CD8-positive, alpha-beta memory T cell (primary cell): ENCODE measurements at places on chromosomes 5 and 9.

GRCh38 chr5:121797681-121798518 lies 53.8 kb upstream of the FTMT start:
- no peak for DNase-seq

- DNase-seq: no peak
Observed at GRCh38 chr5:1264211-1264610, 30.7 kb downstream of the TERT start.

DNA sequence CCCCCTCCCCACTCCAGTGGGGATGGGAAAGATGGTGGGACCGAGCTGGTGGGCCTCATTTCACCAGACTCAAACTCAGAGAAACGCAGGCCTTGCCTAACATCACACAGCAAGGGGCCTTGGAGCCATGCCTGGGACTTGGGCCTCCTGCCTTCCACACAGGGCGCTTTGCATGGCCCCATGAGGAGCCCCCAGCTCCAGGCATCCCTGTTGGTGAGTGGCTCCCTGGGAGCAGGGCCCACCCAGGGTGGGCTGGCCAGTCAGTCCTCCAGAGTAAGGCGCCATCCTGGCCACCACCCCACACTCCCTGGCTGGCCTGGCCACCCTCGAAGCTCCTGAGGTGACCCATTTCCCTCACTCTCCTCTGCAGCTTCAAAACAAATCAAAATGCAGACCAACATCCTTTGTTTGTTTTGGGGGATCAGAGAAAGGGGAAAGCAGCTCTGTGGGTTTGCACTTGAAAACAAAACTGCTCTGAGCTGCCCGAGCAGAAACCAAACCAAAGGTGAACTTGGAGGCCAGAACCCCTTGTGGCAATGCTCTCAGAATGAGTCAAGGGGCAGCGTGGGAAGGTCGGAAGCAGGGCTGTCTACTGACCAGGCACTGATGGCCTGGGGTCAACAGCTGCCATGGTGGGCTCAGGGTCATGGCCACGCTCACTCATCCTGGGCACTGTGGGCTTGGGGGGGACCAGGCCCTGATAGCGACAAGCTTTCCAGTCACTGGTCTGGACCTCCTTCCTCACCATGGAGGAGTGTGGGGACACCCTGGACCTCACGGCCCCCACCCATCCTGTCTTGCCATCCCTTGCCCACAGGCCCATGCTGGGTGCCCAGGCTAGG lies 37.0 kb upstream of the VDAC1 start:
- peak; percentile 13 for DNase-seq

DNA sequence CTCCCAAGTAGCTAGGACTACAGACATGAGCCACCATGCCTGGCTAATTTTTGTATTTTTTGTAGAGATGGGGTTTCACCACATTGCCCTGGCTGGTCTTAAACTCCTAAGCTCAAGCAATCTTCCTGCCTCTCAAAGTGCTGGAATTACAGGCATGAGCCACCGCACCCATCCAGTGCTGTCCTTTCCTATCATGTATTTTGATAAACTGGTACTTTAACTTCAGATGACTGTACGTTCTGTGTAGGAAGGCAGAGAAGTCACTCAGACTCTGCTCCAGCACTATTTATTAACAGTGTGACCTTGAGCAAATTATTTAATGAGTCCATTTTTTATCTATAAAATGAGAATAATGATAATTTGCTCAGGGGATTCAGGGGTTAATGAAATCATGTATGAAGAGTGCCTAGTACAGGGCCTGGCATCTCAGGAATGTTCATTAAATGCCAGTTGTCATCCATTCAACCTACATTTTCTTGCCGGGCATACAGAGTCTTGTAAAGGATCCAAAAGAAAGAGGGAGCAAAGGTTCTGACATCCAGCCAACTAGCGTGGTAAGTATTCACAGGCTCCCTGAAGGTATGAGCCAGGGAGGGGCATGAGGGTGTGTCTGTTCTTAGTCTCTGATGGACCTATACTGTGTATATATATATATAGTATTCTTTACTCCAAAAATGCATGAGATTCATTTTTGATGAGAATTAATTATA lies 201.9 kb downstream of the PBX3 start:
- no peak for DNase-seq

- no peak for DNase-seq
Observed at GRCh38 chr9:82208741-82209450, 220.3 kb downstream of the SPATA31D1 start.

- DNase-seq: peak; percentile 66
Observed at GRCh38 chr9:137241490-137242268, 592 bp downstream of the TUBB4B start.

- no peak for DNase-seq
Observed at GRCh38 chr9:72140586-72140985, 8.7 kb upstream of the GDA start.

GRCh38 chr5:143559586-143560109 lies 156.2 kb upstream of the NR3C1 start:
- no peak for DNase-seq

DNA sequence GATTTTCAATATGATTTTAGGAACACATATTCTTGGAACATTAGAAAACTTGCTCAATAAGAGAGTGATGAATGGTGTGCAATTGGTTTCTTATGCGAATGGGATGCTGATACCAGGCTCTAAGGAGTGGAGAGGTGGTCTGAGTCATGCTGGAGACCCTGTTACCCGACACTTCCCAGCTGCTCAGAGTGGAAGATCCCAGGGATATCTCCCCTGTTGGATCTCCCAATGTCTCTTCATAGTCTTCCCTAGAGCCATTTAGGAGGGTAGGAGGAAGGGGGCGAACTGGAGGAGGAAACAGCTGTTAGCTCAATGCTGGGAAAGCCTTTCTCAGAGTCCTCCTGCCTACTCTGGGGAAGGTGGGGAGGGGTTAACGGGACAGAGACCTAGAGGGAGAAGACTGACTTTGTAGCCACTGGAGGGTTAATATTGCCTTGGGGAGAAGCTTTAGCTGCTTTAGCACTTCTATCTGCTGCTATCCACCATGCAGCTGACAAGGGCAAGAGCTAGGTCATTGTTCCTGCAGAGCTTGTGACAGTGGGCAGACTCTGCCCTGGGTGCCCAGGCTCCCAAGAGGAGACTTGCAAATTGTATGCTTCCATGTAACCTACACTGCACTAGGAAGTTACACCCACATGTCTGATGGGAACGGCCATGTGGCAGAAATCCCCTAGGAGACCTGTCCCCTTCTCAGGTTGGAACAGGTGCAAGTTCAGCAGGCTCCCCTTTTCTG lies 301.0 kb downstream of the GADD45G start:
- DNase-seq: no peak

DNA sequence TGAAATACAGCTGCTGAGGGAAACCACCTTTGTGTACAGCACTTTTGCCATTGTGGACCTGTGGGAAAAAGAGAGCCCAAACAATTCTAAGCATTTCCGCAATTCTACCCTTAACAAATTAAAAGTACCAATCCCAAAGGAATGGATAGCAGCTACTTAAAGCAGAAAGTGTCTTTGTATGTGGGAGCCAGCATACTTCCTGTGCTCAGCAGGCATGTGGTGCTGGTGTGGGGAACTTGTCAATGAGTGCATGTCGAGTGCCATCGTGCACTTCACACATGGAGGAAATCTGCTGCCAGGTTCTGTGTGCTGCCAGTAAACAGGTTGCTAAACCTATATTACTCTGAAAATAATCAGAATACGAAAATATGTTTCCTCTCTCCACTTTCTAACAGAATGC lies 399.0 kb downstream of the LRRC70 start:
- no peak for DNase-seq

DNA sequence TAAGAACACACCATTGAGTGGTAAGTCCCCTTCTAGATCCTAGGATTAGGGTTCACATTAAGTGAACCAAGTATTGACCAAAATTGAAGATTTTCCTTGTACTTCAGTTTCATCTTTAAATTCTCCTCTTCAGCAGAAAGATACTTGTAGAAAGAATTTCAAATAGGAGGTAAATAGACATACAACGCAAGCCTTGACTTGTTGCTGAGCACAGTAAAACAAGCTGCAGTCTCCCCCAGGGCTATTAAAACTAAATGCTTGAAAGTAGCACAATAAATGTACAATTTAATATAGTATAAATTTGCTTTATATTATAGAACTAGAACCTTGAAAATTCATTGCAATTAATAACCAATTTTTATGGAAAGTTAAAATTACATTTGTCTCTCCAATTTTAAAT lies 170.1 kb upstream of the TARS1 start:
- DNase-seq: no peak

GRCh38 chr9:85225180-85225579 lies 516.6 kb downstream of the AGTPBP1 start:
- no peak for DNase-seq

- DNase-seq: no peak
Observed at GRCh38 chr9:99537996-99538395, 283.7 kb upstream of the NR4A3 start.

DNA sequence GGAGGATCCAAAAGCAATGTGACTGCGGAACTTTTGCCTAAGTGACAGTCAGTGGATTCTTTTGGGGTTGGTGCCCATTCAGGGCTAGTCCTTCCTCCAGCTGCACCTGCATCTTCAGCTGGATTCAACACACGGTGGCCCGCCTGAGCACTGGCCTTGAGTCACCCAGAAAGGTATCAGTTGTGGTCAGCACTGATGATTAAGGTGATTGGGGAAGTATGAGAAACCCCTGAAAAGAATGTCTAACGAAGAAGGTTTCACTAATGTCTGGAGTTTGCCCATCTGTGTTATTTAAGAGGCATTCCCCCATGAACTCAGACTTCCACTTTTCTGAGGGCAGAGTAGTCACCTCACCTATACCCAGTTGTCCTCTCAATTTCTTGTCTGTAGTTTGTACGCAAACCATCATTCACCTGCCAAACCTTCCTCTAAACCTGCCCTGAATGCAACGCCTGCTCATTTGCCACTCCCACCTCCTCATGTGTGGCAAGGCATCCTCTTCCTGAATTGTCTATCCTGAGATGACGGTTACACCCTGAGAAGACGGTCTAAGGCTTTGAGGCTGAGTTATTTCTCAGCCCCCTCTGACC lies 27.2 kb downstream of the CSF2 start:
- no peak for DNase-seq
